ENCODE measurements at places on chromosomes 6 and 20. TPM values are rescaled to one million over a fixed set of nuclear protein-coding genes. Genes with fewer than 3 reads are reported as not detected.

Gene MUC22
- not detected for total RNA-seq

DNA sequence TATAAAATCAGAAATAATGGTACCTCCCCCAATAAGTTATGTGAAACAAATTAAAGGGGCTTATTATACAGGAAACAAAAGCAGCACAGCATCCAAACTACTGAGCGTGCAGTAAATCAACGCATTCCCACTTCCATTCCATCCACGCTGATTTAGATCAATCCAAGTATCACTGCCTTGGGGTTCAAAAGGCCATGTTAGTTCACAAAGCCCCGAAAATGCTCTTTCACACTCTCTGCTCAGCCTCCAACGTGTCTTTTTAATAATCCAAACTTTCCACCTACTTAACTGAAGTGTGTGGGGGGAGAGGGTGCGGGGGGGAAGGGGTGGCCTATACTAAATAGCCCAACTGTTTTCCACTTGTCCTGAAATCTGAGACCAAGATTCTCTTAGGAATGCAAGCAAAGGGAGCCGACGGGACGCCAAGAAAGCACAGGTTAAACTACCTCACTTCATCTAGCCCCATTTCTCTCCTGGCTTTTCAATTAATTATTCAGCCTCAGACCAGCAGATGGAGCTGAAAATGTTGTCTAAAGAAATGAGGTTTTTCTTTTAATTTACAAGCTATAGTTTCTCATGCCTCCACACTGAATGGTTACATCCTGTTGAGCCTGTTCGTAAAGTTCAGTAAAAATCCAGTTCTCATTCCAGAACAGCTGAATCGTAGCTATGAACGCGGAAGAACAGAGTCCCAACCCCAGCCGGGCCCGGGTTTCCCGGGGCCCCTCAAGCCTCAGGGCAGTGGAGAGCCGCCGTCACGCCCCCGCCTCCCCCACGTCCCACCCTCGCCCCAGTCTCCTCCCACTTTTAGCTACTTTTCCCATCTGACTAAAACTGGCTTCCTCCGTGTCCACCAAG, 1.0 kb upstream of the NXT1 start:
- peak; percentile 84 for DNase-seq

DNA sequence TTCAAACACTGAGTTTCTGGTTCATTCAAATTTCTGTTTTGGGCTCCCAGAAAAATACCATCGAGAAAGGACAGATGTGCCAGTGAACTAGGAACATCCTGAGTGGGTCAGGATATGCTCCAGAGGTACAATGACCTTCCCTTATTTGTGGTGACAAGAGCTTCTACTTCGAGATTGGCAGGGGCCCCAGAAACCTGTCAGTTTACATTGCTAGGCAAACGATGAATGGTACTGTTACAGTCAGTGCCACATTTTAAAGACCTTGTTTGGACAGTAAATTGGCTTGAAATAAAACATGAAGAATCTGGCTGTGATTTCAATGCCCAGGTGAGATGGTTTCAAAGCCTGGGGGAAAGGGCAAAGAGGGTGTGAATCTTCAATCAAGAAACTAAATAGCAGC, 454.5 kb upstream of the ID4 start:
- DNase-seq = no peak

- DNase-seq = no peak
Measured at GRCh38 chr6:36577301-36577700, 16.9 kb upstream of the SRSF3 start.

- no peak for DNase-seq
Measured at GRCh38 chr6:55705451-55706440, 126.8 kb upstream of the HMGCLL1 start.

DNA sequence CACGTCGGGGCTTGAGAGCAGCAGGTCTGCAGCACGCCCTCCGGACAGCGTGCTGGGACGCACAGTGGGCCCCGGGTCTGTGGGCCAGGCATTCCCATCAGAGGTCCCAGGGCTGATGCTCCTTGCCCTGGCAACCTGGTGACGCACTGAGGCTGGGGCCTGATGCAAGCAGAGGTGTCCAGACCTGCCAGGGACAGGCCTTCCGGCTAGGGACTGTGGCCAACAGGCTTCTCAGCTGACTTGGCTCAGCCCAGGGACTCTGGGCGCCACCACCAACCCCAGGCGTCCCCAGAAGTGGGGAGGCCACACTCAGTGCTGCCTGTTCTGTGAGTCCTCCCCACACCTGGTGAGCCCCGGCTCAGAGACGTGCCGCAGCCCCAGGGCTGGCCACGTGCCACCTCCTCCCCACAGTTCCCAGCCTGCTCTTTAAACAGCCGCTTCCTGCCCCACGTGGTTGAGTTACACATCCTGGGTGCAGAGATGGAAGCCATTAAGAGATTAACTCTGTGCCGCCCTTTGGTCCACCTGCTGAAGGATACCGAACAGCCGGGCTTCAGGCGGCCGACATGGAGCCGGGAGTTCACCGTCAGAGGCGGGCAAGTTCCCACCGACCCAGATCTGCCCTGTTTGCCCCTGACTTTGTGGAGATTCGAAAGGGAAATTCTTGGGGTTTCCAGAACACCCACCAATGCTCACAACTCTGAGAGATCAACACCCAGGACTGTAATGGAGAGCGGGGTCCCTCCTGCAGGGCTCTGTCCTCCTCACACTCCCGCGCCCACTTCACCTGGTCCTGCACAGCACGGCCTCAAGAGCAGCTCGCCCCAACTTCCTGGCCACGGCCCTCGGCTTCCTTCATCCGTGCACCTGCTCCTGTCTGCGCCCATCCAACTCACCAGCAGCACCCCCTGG, 37.6 kb upstream of the ZBP1 start:
- peak; percentile 69 for DNase-seq

- peak; percentile 67 for DNase-seq
Measured at GRCh38 chr6:2807342-2808090, 34.1 kb downstream of the SERPINB1 start.

DNA sequence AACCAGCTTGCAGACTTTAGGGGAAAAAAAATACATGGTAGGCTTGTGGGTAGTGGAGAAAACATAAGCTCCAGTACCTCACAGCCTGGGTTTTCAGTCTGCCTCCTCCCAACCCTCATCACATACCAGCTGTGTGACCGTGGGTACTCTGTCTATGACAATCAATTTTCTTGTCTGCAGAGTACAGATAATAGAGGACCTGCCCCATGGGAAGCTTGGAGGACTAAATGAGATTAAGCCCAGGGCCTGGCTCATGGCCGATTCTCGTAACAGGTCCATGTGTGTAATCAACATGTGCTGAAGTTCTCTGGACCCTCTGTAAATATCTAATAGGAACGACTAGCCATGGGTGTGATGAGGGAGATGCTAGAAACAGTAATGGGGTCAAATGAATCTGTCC, 34.0 kb downstream of the NT5E start:
- no peak for DNase-seq

- DNase-seq = no peak
Measured at GRCh38 chr20:13338999-13339411, 117.9 kb downstream of the ISM1 start.

GRCh38 chr6:53326372-53327016, 22.3 kb downstream of the ELOVL5 start:
- DNase-seq = peak; percentile 65

- DNase-seq = peak; percentile 80
Measured at GRCh38 chr6:89371849-89372505, 19.5 kb upstream of the UBE2J1 start.

Gene NRSN2
- total RNA-seq = 34.9 TPM

DNA sequence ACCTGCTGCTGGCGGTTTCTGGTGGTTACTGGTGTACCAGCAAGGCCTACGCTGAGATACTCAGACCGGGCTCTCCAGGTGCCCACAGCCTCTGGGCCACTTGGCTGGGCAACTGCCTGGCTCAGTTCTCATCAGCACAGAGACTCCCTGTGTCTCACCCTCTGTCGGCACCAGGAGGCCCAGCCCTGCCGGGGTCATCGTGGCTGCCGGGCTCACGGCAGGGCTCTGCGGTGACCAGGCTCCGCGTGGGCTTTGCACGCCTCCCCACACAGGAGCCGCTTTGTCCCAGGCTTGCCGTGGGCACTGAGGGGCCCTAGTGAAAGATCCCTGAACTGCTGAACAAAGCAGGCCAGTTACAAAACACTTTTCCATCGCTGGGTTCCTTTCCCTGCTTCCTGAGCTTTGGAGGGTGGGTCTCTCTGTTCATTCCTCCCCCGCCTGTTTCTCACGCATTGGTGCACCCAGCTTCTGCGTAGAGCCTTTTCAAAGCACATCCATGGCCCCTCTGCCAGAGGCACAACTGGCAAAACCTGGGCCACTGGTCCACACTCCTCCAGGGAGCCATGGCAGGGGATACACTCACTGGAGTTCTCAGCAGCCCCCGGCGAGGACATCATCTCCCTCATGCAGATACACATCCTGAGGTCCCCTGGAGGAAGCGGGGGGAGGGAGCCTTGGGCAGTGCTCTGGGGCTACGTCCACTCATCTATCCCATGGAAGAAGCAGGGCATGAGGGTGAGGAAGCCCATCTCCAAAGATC, 117.0 kb downstream of the NFATC2 start:
- DNase-seq = no peak

DNA sequence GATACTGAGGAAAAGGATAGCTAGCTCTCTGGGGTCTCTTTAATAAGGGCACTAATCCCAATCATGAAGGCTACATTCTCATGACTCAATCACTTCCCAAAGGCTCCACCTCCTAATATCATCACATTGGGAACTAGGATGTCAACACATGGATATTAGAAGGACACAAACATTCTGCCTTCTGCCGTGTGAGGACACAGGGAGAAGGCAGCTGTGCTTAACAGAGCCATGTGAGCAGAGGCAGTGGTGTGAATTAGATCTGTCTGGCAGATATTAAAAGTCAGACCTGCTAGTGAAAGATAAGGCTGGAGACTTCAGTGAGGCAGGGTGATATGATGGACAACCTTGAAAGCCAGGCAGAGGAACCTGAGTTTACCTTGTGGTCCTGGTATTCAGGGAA, 341.9 kb downstream of the ARHGAP18 start:
- DNase-seq = no peak

Gene XRN2
- total RNA-seq = 37.1 TPM

- no peak for DNase-seq
Measured at GRCh38 chr20:37405351-37405897, 59.5 kb downstream of the SRC start.

DNA sequence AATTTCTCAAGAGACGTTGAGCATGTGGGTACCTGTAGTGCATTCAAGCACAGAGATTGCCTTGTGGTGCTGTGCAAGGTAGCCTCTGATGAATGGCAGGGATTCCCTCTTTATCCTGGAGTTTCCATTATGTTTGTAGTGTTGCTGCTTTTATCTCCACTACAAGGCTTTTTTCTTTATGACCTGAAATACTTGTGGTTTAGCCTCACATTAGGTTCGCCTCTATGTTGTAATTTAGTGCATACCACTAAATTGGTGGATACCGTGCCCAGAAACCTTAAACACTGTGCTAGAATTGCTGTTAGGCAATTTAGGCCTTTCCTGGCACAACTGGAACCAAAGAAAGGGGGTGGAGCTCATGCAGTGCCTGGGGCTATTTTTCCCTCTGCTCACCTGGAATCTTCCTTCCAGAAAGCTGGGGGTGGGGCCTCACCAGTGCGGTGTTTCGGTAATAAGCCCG, 76.8 kb downstream of the NCOA7 start:
- no peak for DNase-seq

GRCh38 chr6:35611240-35611639, 77.5 kb downstream of the FKBP5 start:
- DNase-seq = no peak

Gene PRSS16
- total RNA-seq = 0.31 TPM

DNA sequence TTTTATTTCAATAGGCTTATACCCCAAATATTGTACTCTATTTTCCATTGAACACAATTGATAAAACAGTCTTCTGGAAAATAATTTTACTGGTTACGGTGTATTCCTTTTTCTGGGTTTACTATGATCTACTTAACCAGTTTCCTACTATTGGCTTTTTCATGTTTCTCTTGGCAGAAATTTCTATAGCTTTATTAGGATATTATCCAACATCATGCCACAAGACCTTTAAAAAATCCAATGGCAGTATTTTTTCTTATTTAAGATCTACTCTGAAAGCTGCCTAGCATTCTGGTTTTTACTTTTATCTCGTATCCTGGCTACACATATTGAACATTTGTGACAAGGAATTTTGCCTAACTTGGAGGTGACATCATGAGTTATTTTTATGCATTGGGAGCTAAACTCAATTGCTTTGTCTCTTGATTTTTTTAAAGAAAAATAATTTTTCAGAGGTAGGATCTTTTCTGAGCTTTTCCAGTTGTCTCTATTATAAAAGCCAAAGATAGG, 45.5 kb downstream of the SLC9A8 start:
- no peak for DNase-seq

DNA sequence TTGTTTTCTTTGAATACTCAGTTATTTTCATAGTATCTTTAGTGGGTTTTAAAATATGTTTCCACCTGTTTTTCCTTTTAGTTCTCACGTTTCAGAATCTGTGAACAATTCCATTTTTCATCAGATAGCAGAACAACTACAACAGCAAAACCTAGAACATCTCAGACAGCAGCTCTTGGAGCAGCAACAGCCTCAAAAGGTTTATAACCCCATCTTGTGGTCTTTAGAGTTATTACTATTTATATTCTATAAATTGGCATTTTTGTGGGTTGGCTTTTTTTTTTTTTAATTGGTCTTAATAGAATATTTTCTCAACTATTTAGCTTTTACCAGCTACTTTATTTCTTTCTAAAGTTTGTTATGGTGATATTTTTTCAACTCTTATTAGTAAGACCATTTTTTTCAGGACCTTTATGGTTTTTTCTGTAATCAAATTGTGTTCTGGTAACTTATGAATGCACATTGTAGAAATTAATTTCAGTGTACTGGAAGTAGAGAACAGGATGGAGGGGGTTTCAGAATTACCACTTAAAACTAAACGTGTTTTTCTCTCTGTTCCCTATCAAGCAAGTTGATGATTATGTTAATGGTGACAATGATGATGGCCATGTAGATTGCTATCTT, 72.2 kb downstream of the SCAF8 start:
- no peak for DNase-seq
